ENCODE measurements at places on chromosomes 5 and 9.

GRCh38 chr5:73451224-73452130, 2.9 kb upstream of the FOXD1 start:
- DNase-seq: peak; percentile 56

GRCh38 chr9:76693912-76694311, 70.3 kb upstream of the PCA3 start:
- DNase-seq: no peak

GRCh38 chr9:27059412-27059811, 49.6 kb upstream of the TEK start:
- no peak for DNase-seq

DNA sequence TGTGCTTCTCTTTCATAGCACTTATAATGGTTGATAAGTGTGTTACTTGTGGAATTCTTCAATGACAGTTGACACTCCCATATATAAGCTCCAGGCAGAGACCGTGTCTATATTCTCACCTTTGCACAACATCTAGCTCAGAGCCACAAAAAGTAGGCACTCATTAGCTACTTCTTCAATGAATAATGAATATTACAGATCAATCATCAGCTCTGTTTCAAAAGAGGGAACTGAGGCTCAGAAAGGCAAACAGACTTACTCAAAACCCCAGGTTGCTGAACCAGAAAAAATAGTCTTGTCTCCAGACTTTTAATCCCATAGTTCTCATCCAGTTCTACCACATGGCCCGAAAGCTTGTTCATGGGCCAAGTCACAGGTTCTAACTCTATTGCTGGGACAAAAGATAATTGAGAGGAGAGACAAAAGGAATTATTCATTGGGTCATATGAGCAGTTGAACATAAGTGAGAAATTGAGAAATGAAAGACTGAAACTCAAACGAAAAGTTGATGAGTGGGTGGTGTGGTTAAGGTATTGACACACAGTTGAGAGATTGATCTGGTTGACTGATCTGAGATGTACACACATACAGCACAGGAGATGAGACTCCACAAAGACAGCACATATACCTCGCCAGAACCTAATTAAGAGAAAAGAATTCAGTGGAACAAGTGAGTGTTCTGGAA, 381.6 kb downstream of the EFNA5 start:
- peak; percentile 52 for DNase-seq

DNA sequence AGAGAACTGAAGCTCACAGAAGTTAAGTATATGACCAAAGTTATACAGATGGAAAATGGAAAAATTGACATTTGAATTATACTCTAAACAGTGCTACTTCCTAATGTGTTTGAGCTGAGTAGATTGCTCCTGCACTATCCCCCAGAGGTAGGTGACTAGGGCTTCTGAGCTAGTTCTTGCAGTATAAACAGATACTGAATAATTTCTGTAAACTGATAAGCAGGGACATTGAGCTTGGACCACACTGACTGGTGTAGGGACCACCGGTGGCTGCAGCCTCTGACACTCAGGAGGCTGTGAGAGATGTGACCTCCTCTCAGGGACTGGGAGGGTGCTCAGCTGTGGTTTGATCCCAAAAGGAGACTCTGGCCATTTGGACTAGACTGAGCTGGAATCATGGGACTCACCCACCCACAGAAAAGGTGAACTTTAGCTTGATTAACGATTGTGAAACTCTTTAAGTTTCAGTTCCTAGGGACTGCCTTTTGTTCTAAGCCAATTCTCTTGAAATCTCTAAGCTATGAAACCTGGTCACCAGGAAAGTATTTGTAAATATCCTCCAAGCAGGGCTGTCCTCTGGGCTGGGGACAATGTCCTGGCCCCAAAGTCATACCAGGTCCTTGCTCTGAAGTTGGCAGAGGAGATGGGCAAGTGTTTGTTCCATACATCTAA, 291.5 kb downstream of the SEC61B start:
- no peak for DNase-seq

- DNase-seq: no peak
Measured at GRCh38 chr9:137791947-137792346, 85.6 kb upstream of the CACNA1B start.

DNA sequence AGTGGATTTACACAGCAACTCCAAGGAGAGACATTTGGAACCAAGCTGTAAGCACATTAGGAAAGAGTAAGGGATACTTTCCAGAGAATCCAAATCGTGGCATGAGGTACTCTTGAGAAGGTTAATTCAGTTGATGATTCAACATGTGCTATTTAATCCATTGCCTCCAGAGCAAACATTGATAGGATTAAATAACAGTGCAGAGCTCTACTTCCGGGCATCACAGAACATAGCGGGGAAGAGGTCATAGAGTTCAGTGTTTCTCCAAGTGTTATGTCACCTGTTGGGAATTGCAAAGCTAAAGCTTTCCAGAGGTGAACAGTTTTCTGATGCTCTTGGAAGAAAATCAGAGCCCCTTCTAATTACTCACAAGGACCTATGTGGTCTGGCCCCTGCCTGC, 127.5 kb downstream of the PPP2R2B start:
- DNase-seq: no peak

DNA sequence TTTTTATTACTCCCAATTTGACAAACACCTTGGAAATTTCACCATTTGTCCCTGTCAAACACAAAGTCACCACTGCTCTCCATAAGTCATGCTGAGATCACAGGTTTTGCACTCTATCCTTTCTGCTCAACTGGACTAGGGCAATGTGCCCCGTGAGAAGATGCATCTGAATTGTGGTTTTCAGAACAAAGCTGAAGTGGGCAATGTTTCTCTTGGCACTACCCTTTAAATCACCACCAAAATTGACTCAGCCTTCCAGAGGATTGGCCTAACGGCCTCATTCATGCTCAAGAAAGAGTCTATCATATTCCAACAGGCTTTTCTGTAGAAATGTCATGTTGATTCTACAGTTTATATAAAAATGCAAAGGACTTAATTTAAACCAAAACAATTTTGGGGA, 81.0 kb upstream of the TRIO start:
- DNase-seq: no peak

DNA sequence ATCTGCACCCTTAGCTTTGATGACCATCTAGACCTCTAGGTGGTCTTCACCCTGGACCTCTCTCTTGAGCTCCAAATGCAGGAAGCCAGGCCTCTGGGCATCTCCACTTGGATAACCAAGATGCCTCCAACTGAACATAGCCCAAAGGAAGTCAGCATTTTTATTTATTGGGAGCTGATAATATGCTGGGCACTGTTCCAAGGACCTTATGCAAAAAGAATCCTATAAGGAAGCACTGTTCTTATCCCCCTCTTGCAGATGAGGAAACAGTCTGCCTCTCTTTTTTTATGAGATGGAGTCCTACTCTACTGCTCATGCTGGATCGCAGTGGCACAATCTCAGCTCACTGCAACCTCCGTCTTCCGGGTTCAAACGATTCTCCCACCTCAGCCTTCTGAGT, 219.9 kb downstream of the CDK5RAP2 start:
- no peak for DNase-seq

- no peak for DNase-seq
Measured at GRCh38 chr5:75660678-75661465, 49.6 kb downstream of the ANKDD1B start.

- DNase-seq: no peak
Measured at GRCh38 chr9:35042081-35042604, 30.3 kb downstream of the VCP start.
